Renal cortical epithelial cell (primary cell): ENCODE measurements at places on chromosomes 16 and 17. TPM values are rescaled to one million over a fixed set of nuclear protein-coding genes. Genes with fewer than 3 reads are reported as not detected.

Gene PRDM7
- not detected in 2 replicates for total RNA-seq

Gene PLEKHG4
- total RNA-seq: 13.9 and 18.5 TPM in 2 replicates

- no peak for DNase-seq
Measured at GRCh38 chr16:49292413-49292812, 10.8 kb upstream of the CBLN1 start.

GRCh38 chr17:31061678-31062077 is 33.1 kb upstream of the NF1 start:
- DNase-seq: no peak

Gene LGALS9B
- not detected in 2 replicates for total RNA-seq

- no peak for DNase-seq
Measured at GRCh38 chr17:35493040-35493439, 44.4 kb downstream of the SLFN12L start.

DNA sequence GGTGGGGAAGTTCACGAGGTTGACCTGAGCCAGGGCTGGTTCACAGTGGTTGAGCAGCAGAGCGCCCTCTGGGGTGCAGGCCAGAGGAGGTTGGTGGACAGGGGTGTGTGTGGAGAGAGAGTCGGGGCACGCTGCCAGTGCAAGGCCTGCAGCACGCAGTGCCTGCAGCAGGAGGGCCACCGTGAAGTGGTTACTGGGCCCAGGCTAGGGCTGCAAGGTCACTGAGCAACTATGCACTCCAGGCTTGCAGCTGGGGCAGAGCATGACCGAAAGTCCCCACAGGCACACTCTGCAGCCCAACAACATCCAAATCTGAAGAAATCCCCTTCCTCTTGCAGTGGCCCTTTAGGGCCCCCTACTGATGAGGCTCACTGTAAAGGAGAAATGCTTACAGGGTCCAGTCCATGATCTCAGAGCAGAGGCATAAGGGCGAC is 89.1 kb upstream of the NOL11 start:
- peak; percentile 31 for DNase-seq

Gene NT5M
- total RNA-seq: 0.94 TPM in 1 of 2 replicates, not detected in the other

DNA sequence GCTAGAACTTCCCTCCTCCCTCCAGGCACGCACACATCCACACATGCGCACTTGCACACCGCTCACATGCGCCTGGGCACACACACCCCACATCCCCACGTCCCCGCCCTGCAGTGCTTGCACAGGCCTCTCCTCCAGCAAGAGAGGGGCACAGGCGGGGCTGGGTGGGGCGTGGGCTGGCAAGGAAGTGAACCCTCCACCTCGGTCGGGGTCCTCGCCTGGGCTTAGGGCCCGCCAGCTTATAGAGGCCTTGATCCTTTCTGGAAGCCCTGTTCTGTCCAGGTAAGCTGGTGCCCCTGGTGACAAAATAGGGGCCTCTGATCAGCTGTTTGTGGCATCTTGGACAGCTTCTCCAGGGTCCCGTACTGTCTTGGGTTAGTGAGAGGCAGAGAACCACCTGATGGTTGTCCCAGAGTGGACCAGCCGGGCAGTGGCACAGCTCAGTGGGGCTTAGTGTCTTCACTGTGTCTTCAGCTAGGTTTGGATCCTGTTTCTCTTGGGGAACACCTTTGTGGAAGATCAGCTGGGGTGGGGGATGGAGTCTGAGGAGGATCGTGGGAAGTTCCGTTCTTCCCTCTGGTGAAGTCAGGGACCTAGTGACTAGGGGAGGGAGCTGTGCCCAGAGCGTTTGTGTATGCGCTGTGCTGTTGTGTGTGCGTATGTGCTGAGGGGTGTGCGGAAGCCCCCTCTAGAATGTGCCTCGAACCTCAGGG is 12.1 kb downstream of the TBX4 start:
- DNase-seq: no peak

DNA sequence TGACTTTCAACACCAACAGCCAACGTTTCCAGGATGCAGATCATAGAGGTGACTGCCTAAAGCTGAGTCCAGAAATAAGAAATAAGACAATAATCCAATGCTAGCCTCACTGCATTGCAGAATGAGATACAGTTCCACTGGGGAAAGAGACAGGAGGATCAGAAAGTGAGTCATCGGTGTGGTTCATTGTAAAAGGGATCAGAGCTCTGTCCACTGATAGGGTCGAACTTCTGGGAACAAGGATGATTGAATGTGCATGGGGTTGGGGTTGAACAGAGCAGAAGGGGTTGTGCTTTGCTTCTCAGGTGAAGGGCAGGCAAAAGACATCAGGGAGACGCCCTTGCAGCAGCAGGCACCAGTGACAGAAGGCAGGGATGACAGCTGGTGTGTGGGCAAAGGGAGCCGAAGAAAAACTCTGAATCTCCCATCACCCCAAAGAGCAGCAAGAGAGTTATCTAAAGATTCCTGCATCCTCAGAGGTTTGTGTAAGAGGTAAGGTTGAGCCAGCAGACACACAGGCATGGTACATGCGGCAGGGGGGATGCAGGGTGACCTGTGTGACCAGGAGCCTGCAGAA is 16.4 kb downstream of the CLEC10A start:
- DNase-seq: peak; percentile 31

GRCh38 chr16:87535855-87536794 is 43.3 kb upstream of the ZCCHC14 start:
- DNase-seq: no peak

GRCh38 chr16:57642160-57643135 is 14.0 kb downstream of the ADGRG1 start:
- DNase-seq: peak; percentile 46

- no peak for DNase-seq
Measured at GRCh38 chr16:87724490-87725291, 41.1 kb downstream of the KLHDC4 start.

Gene CCNF
- total RNA-seq: 3.7 and 14.9 TPM in 2 replicates

DNA sequence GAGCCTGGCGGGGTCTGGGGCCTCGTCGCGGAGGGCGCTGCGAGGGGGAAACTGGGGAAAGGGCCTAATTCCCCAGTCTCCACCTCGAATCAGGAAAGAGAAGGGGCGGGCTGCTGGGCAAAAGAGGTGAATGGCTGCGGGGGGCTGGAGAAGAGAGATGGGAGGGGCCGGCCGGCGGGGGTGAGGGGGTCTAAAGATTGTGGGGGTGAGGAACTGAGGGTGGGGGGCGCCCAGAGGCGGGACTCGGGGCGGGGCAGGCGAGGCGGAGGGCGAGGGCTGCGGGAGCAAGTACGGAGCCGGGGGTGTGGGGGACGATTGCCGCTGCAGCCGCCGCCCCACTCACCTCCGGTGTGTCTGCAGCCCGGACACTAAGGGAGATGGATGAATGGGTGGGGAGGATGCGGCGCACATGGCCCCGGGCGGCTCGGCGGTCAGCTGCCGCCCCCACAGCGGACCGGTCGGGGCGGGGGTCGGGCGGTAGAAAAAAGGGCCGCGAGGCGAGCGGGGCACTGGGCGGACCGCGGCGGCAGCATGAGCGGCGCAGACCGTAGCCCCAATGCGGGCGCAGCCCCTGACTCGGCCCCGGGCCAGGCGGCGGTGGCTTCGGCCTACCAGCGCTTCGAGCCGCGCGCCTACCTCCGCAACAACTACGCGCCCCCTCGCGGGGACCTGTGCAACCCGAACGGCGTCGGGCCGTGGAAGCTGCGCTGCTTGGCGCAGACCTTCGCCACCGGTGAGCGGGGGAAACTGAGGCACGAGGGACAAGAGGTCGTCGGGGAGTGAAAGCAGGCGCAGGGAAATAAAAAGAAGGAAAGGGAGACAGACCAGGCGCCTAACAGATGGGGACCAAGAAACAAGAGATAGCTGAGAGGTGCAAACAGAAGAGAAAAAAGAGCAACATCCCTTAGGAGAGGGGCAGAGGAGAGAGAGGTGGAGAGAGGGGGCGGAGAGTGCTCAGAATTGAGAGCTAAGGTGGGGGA is at the start of gene PNMT:
PNMT (plus strand) TSS at position 509 of the 980 bp plus-strand sequence; CDS start at position 532, 23 bp downstream.
- no peak for DNase-seq

- DNase-seq: no peak
Measured at GRCh38 chr17:17814162-17815061, 22.4 kb downstream of the SREBF1 start.

- no peak for DNase-seq
Measured at GRCh38 chr17:40793832-40794231, 5.9 kb downstream of the KRT28 start.

Gene OSGIN1
- total RNA-seq: 0.69 and 1.4 TPM in 2 replicates
